Pulmonary artery endothelial cell (primary cell): ENCODE measurements at places on chromosomes 1 and 21. TPM values are rescaled to one million over a fixed set of nuclear protein-coding genes. Genes with fewer than 3 reads are reported as not detected.

GRCh38 chr1:236627727-236628408 is 23.6 kb upstream of the HEATR1 start:
- DNase-seq: no peak

CFHR3 gene
- total RNA-seq: not detected in 2 replicates

TPTE gene
- not detected in 2 replicates for total RNA-seq

MLLT11 gene
- total RNA-seq: 4.3 and 4.9 TPM in 2 replicates

GRCh38 chr1:229046251-229046853 is 224.6 kb upstream of the RAB4A start:
- no peak for DNase-seq
